ENCODE measurements at places on chromosomes 4 and X.

DNA sequence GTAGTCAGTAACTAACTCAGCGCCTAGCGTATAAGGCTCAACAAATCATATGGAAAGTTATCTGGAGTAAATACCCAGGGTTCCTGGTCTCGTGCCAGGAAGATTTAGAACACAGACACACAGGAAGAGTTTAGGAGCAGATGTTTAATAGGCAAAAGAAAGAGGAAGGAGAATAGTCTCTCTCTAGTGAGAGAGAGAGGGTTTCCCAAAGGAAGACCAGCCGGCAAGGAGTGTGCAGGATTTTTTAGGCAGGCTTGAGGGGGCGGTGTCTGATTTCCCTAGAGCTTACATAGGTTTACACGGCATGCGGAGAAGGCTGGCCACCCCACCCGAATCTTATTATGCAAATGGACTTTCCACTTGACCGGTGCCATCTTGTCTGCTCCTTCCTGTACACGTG is 284.0 kb upstream of the FRG1 start:
- no peak for ATAC-seq

GRCh38 chrX:110026099-110026844 is 23.4 kb downstream of the TMEM164 start:
- no peak for ATAC-seq

DNA sequence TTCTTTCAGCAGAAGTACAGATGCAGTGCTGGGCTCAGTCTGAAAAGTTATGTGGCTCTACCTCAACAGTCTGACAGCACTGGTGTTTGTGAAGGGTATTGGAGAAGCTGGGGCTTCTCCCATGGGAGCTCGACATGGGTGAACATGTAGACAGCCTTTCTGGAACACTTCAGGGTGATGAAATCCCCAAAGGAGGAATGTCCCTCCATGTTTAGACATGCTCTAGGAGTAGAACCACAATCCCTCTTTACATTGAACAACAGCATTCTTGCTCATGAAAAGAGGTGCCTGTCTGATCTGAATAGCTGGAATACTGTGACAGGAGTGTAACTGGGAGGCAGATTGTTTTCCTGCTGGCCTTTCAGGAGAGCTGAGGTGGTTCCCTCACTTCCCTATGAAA is 53.8 kb upstream of the NAP1L2 start:
- ATAC-seq, result no peak

DNA sequence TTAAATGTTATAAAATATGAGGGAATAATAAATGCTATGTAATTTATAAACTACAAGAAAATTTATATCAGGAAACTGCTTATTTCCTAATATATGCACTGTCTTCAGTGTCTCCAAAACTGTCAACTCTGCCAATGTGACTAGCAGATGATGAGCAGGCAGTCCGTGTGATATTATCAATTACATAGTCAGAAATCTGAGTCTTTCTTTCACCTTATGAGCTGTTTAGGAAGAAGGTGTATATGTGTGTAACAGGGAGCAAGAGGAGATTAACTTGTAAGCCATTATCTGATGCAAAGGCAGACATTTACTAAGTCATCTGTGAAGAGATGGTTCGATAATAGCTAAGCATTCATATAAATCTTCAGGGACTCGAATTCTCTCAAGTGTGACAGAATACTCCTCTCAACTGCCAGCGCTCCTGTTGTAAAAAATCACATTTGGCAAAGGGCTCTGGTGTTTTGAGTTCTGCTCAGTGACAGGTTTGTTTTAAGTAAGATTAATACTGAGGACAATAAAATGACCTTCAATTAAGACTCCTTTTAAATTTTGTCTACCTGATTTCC is 79.7 kb downstream of the SNCA start:
- ATAC-seq, result no peak

All from activated T-helper 17 cell treated with anti-CD3 and anti-CD28 coated beads, Interleukin-2, amount 50 U/mL, for 72 hours (primary cell).